Activated T-helper 2 cell treated with anti-CD3 and anti-CD28 coated beads, Interferon-gamma antibody, Interleukin-2, Interleukin-4, amounts not matched to agents 10 μg/mL and 5 μg/mL and 100 μg/mL, durations not matched to agents 14 hours and 24 hours and 36 hours (primary cell): ENCODE measurements at places on chromosomes 2 and 18. TPM values are rescaled to one million over a fixed set of nuclear protein-coding genes. Genes with fewer than 3 reads are reported as not detected.
A peak's percentile ranks its signal among the peaks of the same experiment; 100 is the strongest.

PLEKHH2 gene
- 21.3 and 25.1 TPM in 2 replicates for total RNA-seq

CXCR2 gene
- total RNA-seq: 0.09 TPM in 1 of 2 replicates, not detected in the other

C2orf81 gene
- 1.6 and 1.9 TPM in 2 replicates for total RNA-seq

ANKRD30BL gene
- not detected in 2 replicates for total RNA-seq

GCKR gene
- not detected in 2 replicates for total RNA-seq

CYP27A1 gene
- total RNA-seq: not detected in 2 replicates

INPP1 gene
- 12.8 and 13.6 TPM in 2 replicates for total RNA-seq

DNA sequence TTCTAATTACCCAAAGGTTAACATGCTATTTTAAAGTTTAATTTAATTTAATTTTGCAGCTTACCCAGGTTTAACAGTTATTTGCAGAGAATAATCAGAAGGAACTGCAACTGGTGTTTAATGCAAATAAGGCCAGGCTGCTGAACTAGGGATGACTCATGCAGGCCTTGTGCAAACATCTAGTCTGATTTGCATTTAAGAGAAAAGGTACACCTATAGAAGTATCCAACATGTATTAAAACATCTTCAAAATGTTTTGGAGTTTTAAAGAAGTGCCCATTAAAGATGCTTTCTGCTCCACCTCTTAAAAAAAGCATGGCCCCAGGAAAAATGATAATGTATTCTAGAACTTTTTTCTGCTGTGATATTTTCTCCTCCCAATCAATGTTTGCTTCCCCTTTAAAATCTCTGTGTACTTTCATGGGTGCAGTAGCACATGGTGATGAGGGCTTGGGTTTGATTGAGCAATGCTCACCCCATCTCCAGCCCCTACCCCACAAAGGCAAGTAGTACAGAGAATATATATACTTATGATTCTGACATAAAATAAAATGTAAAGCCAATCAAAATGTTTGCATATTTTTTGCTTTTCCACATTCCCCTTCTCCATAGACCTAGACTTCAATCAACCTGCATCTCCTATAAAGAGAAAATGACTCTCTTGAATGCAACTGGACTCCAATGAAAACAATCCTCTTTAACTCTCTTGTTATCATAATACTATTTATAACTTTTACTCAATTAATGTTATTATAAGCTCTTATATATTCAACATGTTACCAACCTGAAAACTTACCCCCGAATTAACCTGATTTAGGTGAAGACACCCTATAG is 54.1 kb downstream of the ATP8B1 start:
- DNase-seq: no peak
- H3K4me3 ChIP-seq: no peak overlapping the region
- H3K27ac ChIP-seq: no peak overlapping the region
- H3K36me3 ChIP-seq: no peaks in the 10 kb centered on the region
- peaks cover 9% of the 10 kb centered on the region for H3K4me1 ChIP-seq

DNA sequence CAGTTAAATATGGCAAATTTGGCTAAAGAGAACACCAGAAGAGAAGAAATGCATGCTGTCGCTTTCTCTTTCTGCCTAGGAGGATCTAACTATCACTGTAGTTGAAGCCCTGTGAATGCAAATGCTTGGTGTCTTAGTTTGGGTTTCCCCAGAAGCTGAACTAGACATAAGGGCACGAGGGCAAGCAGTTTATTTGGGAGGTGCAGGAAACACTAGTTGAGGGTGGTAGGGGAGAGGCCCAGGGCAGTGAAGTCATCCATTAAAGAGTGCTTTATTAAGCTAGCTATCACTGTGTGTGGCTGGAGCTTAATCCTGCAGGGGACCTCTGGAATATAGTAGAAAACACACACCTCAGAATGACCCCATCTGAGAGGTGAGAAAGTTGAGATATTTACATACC is 639.8 kb upstream of the ZEB2 start:
- no peaks in the 10 kb centered on the region for H3K4me1 ChIP-seq
- H3K4me3 ChIP-seq: no peak overlapping the region
- no peaks in the 10 kb centered on the region for H3K36me3 ChIP-seq
- no peak for DNase-seq
- H3K27ac ChIP-seq: no peak overlapping the region

- no peak for DNase-seq
- H3K4me3 ChIP-seq: no peak overlapping the region
- peaks cover 6% of the 10 kb centered on the region for H3K4me1 ChIP-seq
- peaks cover 2% of the 10 kb centered on the region for H3K36me3 ChIP-seq
- no peak overlapping the region for H3K27ac ChIP-seq
These were observed 62.0 kb upstream of the ST3GAL5 start for GRCh38 chr2:85950743-85951142.

- H3K27me3 ChIP-seq: peaks cover 62% of the 10 kb centered on the region
- H3K27ac ChIP-seq: no peak overlapping the region
These were observed 1.6 kb downstream of the SH3BP4 start for GRCh38 chr2:234953116-234954031.

DNA sequence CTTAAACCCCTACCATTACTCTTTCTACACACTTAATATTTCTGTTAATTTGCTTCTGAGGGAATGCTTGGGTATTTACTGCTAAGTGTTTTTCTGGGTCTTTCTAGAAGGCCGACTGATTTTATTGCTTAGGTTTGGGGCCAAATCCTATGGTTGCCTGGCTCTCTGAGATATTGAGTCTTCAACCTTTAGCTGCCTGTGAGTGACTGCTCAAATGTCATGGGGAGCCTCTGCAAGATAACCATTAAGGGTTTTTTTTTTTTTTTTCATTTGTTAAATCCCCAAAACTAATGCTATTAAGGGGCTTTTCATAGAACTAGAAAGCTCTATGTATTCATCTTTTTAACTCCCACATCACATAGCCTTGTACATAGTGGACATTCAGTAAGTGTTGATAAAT is 5.0 kb downstream of the OSBPL6 start:
- no peaks in the 10 kb centered on the region for H3K36me3 ChIP-seq
- DNase-seq: no peak
- H3K27ac ChIP-seq: no peak overlapping the region
- H3K27me3 ChIP-seq: peaks cover 41% of the 10 kb centered on the region
- H3K4me3 ChIP-seq: no peak overlapping the region
- peaks cover 9% of the 10 kb centered on the region for H3K4me1 ChIP-seq

- H3K36me3 ChIP-seq: peaks cover 6% of the 10 kb centered on the region
- H3K4me1 ChIP-seq: peaks cover 26% of the 10 kb centered on the region
- no peak overlapping the region for H3K27ac ChIP-seq
- peak; percentile 68 for DNase-seq
These were observed 51.1 kb upstream of the SLC66A3 start for GRCh38 chr2:11103984-11104793.

GRCh38 chr2:163044114-163044513 is 205.5 kb upstream of the KCNH7 start:
- H3K4me3 ChIP-seq: no peak overlapping the region
- no peak overlapping the region for H3K27ac ChIP-seq
- H3K4me1 ChIP-seq: no peaks in the 10 kb centered on the region

DNA sequence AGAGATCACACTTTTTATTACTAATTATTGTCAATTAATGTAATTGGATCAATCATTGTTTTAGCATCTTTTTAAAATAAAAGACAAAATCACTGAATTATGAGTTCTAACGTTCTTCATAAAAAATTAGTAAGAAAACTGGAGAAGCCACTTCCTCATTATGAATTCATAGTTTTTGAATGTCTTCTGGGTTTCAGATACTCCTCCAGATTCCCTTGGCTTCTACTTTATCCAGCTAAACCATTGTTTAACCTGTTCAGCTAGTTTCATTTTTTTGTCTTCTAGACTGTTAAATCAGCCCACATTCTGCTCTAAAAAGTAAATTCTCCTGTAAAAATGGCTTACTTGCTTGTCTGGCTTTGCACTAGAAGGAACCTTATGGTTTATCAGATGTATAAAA is 753.4 kb upstream of the ACVR2A start:
- no peak overlapping the region for H3K4me3 ChIP-seq
- no peak for DNase-seq
- no peak overlapping the region for H3K27ac ChIP-seq
- peaks cover 3% of the 10 kb centered on the region for H3K27me3 ChIP-seq
- H3K4me1 ChIP-seq: no peaks in the 10 kb centered on the region
- H3K36me3 ChIP-seq: no peaks in the 10 kb centered on the region

DNA sequence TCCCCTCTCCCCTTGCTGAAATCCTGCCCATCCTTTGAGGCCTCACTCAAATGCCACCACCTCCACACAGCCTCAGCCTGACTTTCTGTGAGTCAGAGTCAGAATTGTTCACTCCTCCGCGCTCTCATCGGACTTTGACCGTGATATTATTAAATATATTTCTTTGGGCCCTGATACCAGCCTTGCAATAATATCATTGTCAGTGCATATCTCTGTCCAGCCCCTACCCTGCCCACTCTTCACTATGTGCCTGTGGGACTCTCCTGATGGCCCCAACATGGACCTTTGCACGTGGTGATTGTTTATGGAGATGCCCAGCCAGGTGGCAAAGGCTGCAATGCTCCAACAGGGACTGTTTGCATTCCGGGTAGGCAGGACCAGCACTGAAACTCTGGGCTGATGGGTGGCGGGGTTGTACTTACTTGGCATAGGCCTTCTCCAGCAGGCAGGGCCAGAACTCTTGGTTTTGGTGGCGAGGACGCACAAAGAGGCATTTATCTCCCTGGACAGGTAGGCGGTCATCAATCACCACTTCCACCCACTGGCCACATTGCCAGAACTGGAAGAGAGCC is 37.3 kb downstream of the CAPN13 start:
- peaks cover 11% of the 10 kb centered on the region for H3K27me3 ChIP-seq
- no peaks in the 10 kb centered on the region for H3K4me1 ChIP-seq
- H3K36me3 ChIP-seq: no peaks in the 10 kb centered on the region
- H3K27ac ChIP-seq: no peak overlapping the region
- DNase-seq: no peak
- H3K4me3 ChIP-seq: no peak overlapping the region
